ENCODE measurements at places on chromosomes 5 and 9. TPM values are rescaled to one million over a fixed set of nuclear protein-coding genes. Genes with fewer than 3 reads are reported as not detected.
A peak's percentile ranks its signal among the peaks of the same experiment; 100 is the strongest.

The SUSD1 gene
- 25.8 TPM for total RNA-seq

DNA sequence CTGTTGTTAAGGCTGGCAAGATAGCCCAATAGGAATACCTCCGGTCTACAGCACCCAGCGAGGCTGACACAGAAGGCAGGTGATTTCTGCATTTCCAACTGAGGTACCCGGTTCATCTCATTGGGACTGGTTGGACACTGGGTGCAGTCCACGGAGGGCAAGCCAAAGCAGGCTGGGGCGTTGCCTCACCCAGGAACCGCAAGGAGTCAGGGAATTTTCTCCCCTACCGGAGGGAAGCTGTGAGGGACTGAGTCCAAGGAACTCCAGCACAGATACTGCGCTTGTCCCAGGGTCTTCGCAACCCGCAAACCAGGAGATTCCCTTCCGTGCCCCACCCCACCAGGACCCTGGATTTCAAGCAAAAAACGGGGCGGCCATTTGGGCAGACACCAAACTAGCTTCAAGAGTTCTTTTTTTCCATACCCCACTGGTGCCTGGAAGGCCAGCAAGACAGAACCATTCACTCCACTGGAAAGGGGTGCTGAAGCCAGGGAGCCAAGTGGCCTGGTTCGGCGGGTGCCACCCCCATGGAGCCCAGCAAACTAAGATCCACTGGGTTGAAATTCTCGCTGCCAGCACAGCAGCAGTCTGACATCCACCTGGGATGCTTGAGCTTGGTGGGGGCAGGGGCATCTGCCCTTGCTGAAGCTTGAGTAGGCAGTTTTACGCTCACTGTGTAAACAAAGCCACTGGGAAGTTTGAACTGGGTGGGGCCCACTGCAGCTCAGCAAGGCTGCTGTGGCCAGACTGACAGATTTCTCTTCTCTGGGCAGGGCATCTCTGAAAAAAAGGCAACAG, 647.2 kb downstream of the BNC2 start:
- H3K27ac ChIP-seq = no peak overlapping the region
- H3K4me3 ChIP-seq = no peak overlapping the region
- no peak for DNase-seq

DNA sequence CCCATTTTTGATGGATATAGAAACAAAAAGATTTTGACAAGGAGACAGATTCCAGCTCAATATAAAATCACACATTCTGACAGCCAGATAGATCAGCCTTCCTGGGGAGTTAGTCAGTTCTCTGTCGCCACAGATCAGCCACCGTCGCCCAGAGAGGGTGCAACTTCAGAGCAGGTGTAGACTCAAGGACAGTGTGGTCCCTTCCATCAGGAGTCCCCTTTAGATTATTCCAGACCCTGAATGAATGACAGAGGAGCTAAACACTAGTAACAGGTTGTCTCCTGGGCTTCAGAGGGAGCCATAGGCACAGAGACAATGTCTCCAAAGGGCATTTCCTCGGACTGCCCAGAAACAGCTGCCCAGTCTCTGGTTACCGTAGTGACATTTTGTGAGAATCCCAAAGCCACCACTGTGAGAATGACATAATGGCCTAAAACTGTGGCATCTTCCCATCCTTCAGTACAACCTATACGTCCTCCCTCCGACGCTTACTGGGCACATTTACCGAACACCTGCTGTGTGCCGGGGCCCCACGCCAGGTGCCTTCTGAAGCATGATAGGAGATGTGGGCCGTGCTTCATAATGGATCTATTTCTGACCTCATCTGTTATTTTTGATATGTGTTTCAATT, 47.4 kb upstream of the SLC2A8 start:
- DNase-seq = no peak
- H3K36me3 ChIP-seq = peaks cover 8% of the 10 kb centered on the region
- H3K4me3 ChIP-seq = no peak overlapping the region
- no peaks in the 10 kb centered on the region for H3K27me3 ChIP-seq
- H3K27ac ChIP-seq = no peak overlapping the region

GRCh38 chr9:84235511-84235910, 105.0 kb downstream of the SLC28A3 start:
- no peaks in the 10 kb centered on the region for H3K27me3 ChIP-seq
- peaks cover 3% of the 10 kb centered on the region for H3K36me3 ChIP-seq
- no peak overlapping the region for H3K4me3 ChIP-seq
- no peak overlapping the region for H3K27ac ChIP-seq
- peaks cover under 1% of the 10 kb centered on the region for H3K4me1 ChIP-seq
- no peak for DNase-seq

The CDC37L1 gene
- total RNA-seq = 12.7 TPM

- H3K4me1 ChIP-seq = peaks cover 16% of the 10 kb centered on the region
- no peak overlapping the region for H3K4me3 ChIP-seq
- no peak overlapping the region for H3K27ac ChIP-seq
These were observed 147.1 kb upstream of the MAP1B start for GRCh38 chr5:71960195-71960594.

The BTF3 gene
- 655 TPM for total RNA-seq

DNA sequence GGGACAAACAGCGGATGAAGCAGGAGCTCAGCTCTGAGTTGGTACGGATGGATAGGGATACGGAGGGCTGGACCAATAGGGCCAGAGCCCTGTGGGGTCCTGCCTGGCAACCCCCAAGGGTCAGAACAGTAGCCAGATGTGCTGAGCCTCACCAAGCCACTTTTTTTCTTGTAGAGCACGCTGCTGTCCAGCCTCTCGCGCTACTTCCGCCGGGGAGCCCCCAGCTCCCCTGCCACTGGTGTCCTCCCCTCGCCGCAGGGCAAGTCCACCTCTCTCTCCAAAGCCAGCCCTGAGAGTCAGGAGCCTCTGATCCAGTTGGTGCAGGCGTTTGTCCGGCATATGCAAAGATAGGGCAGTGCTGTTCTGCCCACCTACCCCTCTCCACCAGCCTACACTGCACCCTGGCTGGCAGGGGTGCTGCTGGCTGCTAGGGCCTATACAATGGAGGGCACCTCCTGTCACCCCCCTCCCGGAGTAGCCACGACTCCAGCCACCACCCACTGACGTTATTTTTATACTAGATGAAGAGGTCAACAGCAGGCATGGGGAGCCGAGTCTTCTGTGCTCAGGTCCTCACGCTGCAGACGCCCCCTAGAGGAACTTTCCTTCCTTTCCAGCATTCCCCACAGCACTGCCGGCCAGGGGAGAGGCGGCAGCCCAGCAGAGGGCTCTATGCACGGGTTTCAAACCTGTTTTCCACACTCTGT, 21.6 kb downstream of the SH3GLB2 start:
- peak overlapping the region; percentile 47 for H3K27ac ChIP-seq
- H3K4me3 ChIP-seq = no peak overlapping the region
- no peak for DNase-seq
- peaks cover 6% of the 10 kb centered on the region for H3K4me1 ChIP-seq
- H3K27me3 ChIP-seq = no peaks in the 10 kb centered on the region
- peaks cover 26% of the 10 kb centered on the region for H3K36me3 ChIP-seq

The BAAT gene
- 0.07 TPM for total RNA-seq

GRCh38 chr9:124452326-124452725, 2.1 kb downstream of the ADGRD2 start:
- peak overlapping the region; percentile 20 for H3K4me3 ChIP-seq
- DNase-seq = no peak
- peaks cover 8% of the 10 kb centered on the region for H3K4me1 ChIP-seq
- H3K27ac ChIP-seq = no peak overlapping the region

DNA sequence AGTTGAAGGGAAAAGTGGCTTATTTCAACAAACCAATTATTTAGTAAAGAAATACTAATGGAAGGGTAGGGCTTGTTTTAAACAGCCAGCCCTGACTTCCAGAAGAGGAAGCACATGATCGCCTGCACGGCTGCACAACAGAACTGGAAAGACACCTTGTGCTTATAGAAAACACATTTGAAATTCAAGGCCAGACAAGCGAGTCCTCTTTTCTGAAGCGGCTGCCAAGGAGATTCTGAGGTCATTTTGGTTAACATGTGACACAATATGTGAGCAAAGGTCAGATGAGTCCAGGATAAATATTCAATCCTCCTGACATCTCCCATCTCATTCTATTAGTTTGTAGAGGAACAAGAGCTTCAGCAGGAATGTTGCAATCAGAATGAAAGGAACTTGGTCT, 461.4 kb upstream of the ST8SIA4 start:
- no peaks in the 10 kb centered on the region for H3K27me3 ChIP-seq
- no peak overlapping the region for H3K4me3 ChIP-seq
- no peak overlapping the region for H3K27ac ChIP-seq
- DNase-seq = no peak
- H3K4me1 ChIP-seq = no peaks in the 10 kb centered on the region

GRCh38 chr9:96551403-96551802, 68.2 kb downstream of the CDC14B start:
- H3K27ac ChIP-seq = no peak overlapping the region
- no peak for DNase-seq
- H3K27me3 ChIP-seq = no peaks in the 10 kb centered on the region
- H3K36me3 ChIP-seq = peaks cover 13% of the 10 kb centered on the region
- H3K4me3 ChIP-seq = no peak overlapping the region

- H3K4me3 ChIP-seq = no peak overlapping the region
- H3K36me3 ChIP-seq = peaks cover 46% of the 10 kb centered on the region
- no peak for DNase-seq
- H3K27ac ChIP-seq = no peak overlapping the region
These were observed 57.9 kb downstream of the TEX10 start for GRCh38 chr9:100294806-100295205.

The MIER3 gene
- total RNA-seq = 37.2 TPM

- peak; percentile 48 for DNase-seq
- peaks cover 30% of the 10 kb centered on the region for H3K4me1 ChIP-seq
- peak overlapping the region; percentile 47 for H3K27ac ChIP-seq
- no peak overlapping the region for H3K4me3 ChIP-seq
- no peaks in the 10 kb centered on the region for H3K27me3 ChIP-seq
These were observed 86.9 kb downstream of the GNAQ start for GRCh38 chr9:77944556-77945243.

DNA sequence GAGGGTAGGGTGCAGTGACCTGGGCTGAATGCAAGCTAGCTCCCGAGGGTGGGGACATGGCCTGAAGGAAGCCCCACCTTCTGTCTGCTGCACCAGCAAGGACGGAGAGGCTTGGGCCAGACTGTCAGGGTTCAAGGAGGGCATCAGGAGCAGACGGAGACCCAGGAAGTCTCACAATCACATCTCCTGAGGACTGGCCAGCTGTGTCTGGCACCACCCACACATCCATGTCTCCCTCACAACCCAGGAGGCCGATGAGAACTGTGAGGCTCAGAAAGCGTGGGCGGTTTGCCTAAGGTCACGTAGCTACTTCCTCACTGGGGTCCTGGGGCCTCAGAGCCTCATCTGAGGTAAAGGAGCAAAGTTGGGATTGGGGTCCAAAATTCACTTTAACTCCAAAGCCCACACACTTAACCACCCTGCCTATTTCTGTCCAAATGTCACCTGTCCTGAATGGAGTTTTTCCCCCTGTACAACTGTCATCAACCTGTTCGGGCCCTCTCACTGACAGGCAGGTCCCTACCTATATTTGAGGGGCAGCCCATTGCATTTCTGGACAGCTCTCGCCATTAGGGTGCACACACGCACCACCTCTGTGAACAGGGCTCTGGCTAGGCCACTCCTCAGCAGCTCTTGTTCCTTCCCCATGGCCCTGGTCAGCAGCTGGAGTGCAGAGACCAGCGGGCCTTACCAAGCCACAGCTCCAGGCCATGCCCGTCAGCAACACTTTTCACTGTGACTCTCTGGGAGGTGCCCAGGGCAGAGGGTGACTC, 3.4 kb downstream of the IL13 start:
- DNase-seq = no peak
- H3K27ac ChIP-seq = no peak overlapping the region
- H3K4me1 ChIP-seq = peaks cover 35% of the 10 kb centered on the region
- no peak overlapping the region for H3K4me3 ChIP-seq
- H3K36me3 ChIP-seq = no peaks in the 10 kb centered on the region

GRCh38 chr5:167533814-167534795, 757.3 kb upstream of the WWC1 start:
- no peaks in the 10 kb centered on the region for H3K36me3 ChIP-seq
- H3K27ac ChIP-seq = no peak overlapping the region
- no peak for DNase-seq
- H3K4me1 ChIP-seq = no peaks in the 10 kb centered on the region
- H3K4me3 ChIP-seq = no peak overlapping the region
- no peaks in the 10 kb centered on the region for H3K27me3 ChIP-seq

GRCh38 chr9:115202960-115203751, 85.2 kb upstream of the TNC start:
- H3K27ac ChIP-seq = no peak overlapping the region
- no peak overlapping the region for H3K4me3 ChIP-seq
- H3K4me1 ChIP-seq = peaks cover 21% of the 10 kb centered on the region
- DNase-seq = no peak
- peaks cover 20% of the 10 kb centered on the region for H3K27me3 ChIP-seq

The WNK2 gene
- total RNA-seq = 66.0 TPM

DNA sequence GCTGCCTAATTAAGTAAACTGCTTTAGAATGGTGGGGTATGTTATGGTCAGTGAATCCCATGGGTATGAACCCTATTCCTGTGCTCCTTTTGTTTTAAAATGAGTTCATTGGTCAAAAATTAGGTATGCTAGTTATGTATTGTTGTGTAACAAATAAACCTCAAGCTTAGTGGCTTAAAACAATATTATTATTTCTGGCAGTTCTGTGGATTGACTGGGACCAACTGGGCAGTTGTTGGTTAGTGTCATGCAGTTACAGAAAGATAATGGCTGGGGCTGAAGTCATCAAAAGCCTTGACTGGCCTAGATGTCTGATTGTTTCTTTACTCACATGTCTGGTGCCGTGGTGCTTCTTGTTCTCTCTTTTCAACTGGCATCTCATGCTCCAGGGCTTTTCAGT, 8.9 kb upstream of the PTAR1 start:
- H3K4me3 ChIP-seq = no peak overlapping the region
- no peaks in the 10 kb centered on the region for H3K36me3 ChIP-seq
- DNase-seq = no peak

- H3K27me3 ChIP-seq = no peaks in the 10 kb centered on the region
- H3K4me3 ChIP-seq = no peak overlapping the region
- no peaks in the 10 kb centered on the region for H3K36me3 ChIP-seq
- H3K27ac ChIP-seq = no peak overlapping the region
- no peak for DNase-seq
These were observed 86.2 kb upstream of the CDH9 start for GRCh38 chr5:27124590-27124989.

DNA sequence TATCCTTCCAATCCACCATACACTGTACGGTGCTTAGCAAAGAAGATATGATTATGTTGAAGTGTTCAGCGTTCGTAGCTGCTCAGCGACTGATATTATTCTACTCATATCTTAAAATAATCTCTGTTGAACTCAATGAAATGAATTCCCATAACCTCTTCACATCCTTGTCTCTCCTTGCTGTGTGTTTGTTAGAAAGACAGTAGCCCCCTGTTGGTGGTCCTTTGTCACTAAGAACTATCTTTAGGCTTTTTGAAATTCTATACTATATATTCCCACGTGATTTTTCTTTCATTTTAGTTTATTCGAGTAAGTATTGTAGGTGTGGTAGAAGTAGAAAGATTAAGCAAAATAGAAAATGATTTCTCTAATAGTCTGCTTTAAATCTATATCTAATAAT, 762.8 kb upstream of the WWC1 start:
- peaks cover 22% of the 10 kb centered on the region for H3K4me1 ChIP-seq
- no peaks in the 10 kb centered on the region for H3K27me3 ChIP-seq
- no peaks in the 10 kb centered on the region for H3K36me3 ChIP-seq
- H3K4me3 ChIP-seq = no peak overlapping the region
- no peak for DNase-seq
- H3K27ac ChIP-seq = no peak overlapping the region

The CYLC2 gene
- not detected for total RNA-seq

- H3K4me1 ChIP-seq = peaks cover 3% of the 10 kb centered on the region
- DNase-seq = no peak
- H3K27ac ChIP-seq = no peak overlapping the region
- peaks cover 6% of the 10 kb centered on the region for H3K27me3 ChIP-seq
- H3K4me3 ChIP-seq = no peak overlapping the region
- no peaks in the 10 kb centered on the region for H3K36me3 ChIP-seq
These were observed 151.3 kb upstream of the TRPC7 start for GRCh38 chr5:136516637-136517036.
